ENCODE measurements at places on chromosomes 3 and 15. TPM values are rescaled to one million over a fixed set of nuclear protein-coding genes. Genes with fewer than 3 reads are reported as not detected.

- DNase-seq, result no peak
Observed at GRCh38 chr15:23648920-23649515, 1.4 kb upstream of the MAGEL2 start.

GRCh38 chr3:11651477-11651876 lies 7.8 kb upstream of the VGLL4 start:
- no peak for DNase-seq

OR5K2 gene
- not detected for total RNA-seq

LMAN1L gene
- total RNA-seq, result 1.6 TPM

ST3GAL6 gene
- 33.1 TPM for total RNA-seq

ZNF717 gene
- 25.0 TPM for total RNA-seq

ITIH3 gene
- 0.72 TPM for total RNA-seq

NSUN3 gene
- total RNA-seq, result 19.1 TPM

All from dorsolateral prefrontal cortex (tissue), 122 donors.